ENCODE measurements at places on chromosomes 11 and 22.

DNA sequence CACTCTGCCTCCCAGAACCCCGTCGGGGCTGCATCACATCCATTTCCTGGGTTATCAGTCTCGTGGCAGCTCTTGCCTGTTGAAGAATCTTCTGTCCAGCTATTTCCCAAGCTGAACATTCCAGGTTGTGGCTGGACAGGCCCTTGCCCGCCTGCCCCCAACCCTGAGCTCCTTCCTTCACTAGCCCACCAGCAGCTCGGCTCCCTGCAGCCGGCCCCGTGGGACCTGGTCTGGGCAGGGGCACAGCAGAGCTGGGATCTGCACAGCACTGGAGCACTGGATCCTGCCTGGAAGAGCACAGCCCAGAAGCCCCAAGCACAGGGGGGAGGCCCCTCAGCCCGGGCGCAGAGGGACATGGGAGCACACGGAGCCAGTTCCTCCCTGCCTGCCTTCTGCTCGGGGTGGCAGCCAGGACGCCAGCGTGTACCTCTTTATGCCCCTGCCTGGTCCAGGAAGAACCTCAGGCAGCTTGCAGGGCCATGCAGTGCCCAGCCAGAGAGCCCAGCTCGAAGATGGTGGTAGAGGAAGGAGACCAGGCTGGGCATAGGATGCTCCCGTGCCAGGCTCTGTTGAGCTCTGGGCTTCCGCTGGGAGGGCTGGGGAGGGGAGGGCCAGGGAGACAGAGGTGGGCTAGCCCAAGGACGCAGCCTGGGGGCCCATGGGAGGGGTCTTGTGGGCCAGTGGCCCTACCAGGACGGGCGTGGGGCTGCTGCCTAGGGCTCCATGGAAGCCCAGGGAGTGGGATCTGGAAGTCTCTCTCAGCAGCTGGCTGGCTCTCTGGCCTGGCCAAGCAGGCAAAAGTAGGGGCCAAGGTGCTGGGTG lies 16.6 kb upstream of the GNB1L start:
- DNase-seq: no peak

DNA sequence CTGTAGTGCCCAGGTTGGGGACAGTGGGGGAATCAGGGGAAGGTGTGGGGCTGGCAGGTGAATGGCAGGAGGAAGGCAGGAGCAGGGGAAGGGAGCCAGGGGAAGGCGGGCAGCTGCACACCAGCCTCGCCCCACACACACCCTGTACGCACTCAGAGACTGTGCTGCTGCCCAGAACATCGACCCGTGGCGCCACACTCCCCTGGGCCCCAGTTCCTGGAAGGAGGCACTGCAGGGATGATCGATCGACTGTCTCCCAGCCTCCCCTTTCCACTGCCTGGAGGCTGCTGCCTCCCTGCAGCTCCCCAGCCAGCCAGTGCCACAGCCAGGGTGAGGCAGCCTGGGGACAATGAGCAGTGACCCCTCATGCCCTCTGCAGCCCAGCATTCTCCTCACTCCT lies 19.2 kb downstream of the PDE2A start:
- no peak for DNase-seq

DNA sequence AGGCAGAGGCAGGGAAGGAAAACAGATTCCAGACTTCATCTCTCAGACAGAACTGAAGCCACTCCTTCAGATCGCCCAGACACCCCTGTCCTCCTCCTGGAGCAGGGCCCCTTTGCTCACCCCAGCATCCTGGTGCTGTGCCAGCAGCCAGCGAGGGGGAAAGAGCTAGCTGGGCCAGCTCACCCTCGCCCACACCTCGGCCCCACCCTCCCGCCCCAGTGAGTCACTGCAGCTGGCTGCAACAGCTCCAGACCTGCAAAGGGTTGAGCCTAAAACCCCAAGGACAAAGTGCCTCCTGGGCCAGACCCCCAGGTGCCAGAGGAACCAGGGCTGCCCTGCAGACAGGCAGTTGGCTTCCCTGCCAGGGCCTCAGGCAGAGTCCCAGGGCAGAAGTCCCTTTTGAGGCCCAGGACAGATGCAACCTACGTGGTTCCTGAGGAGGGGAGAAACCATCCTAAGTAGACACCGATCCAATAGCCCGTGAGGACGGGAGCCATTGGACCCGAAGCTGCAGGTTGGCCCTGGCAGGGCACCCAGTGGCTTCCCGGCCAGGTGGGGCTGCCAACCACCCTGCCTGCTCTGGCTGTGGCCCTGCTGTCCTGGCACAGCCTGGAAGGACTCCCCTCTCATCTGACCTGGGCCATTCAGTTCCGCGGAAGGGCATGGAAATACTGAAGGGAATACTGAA lies 7.2 kb downstream of the AHNAK start:
- no peak for DNase-seq

DNA sequence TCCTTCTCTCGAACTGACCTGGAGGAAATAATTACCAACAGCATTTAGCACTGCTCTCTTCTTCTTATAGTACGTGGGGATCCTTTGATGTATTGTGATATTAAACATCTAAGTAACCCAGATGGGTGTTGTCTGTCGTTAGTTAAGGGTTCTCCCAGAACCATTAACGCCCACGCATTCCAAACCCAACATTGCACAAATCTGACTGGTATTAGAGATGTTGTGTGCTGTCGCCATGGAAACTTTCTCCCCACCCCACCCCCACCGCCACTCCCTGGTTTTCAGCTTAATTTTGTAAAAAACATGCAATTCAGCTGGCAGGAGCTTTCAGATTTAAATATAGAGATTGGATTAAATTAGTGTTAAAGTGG lies 1495.2 kb downstream of the TBC1D22A start:
- no peak for DNase-seq

DNA sequence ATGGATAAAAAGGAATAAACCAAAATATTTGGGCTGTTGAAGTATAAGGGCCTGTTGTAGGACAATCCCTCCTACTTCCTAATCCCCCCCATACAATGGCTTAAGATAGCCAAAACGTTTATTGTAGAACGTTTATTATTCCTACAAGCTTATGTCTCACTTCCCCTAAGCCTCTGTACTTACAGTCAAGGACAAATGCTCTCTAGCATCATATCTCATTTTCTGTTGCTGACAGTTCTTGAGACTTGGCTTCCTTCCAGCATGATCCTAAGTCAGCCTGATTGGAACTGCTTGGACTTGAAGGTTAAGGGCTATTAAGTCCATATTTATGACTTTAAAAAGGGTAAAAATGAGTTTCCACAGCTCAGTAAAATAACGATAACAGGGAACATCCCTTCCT lies 8.8 kb downstream of the MISFA start:
- DNase-seq: no peak

DNA sequence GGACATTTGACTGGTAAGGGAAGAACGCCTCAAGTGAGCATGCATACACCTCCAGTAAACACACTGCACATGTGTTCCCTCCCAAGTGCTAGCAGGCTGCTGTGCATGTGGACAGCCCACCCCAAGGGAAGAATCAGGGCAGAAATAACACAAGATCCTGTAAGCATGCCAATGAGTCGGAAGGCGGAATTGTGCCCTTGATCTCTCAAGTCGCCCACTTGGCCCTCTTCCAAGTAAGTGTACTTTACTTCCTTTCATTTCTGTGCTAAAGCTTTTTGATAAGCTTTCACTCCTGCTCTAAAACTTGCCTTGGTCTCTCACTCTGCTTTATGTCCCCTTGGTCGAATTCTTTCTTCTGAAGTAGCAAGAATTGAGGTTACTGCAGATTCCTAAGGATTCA lies 139.6 kb downstream of the TRPC6 start:
- no peak for DNase-seq

GRCh38 chr11:30203850-30204249 lies 27.0 kb upstream of the FSHB start:
- no peak for DNase-seq

DNA sequence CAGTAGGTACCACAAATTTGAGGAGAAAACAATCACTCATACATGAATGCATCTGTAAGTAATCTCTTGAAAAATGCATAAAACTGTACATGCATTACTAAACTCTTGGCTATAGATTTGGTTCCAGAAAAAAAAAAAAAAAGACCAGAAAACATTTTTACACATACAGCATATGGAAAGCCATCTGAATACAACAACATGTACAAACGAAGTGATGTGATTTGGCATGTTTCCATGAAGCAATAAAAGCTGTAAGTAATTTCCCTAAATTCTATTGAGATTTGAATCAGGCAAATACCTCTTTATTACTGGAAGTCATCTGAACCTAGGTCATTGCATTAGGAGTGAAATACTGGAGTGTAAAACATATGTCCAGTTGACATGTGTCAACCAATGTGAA lies 31.9 kb upstream of the ZC3H12C start:
- no peak for DNase-seq

- DNase-seq: no peak
Observed at GRCh38 chr11:130553306-130553705, 104.9 kb downstream of the ADAMTS15 start.

- no peak for DNase-seq
Observed at GRCh38 chr22:29948385-29948769, 65.4 kb downstream of the MTMR3 start.

DNA sequence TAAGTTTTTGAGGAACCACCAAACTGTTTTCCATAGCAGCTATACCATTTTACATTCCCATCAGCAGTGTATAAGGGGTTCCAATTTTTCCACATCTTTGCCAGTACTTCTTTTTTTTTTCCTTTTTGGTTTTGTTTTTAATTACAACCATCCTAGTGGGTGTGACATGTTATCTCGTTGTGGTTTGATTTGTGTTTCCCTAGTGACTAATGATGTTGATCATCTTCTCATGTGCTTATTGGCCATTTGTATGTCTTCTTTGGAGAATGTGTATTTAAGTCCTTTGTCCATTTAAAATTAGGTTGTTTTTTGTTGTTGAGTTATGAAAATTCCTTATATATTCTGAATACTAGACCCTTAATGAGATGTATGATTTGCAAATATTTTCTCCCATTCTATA lies 59.3 kb downstream of the STIM1 start:
- no peak for DNase-seq

DNA sequence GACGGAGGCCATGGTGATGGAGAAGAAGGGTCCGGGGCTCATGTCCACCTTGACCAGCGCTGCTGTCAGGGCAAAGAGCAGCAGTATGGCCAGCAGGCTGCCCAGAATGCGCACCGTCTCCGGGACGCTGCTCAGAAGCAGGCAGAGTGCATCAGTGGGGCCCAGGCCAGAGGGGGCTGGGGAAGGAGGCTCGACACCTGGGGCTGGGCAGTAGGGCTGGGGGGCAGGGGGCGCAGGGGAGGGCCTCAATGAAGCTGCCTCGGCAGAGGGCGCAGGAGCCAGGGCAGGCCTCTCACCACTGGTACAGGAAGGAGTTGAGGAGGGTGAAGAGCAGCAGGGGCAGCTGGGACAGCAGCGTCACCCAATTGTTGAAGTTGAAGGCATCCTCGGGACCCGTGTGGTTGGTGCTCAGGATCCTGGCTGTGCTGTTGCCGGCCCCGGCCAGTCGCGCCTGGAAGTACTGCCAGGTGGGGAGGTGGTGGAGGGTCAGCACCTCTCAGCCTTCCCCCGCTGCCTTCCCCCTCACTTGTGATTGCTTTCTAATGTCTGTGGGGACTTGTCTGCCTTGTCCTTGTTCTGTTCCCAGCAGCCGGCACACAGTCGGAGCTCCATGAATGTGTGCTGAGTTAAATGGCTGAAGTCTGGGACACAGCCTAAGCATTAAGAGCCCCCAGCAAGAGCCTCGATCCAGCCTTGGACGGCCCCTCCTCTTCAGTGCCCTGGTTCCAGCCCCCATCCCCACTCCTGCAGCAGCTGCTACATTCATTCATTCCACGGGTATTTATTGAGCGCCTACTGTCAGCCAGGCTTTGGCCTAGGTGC lies 2.3 kb downstream of the SLC29A2 start:
- no peak for DNase-seq

DNA sequence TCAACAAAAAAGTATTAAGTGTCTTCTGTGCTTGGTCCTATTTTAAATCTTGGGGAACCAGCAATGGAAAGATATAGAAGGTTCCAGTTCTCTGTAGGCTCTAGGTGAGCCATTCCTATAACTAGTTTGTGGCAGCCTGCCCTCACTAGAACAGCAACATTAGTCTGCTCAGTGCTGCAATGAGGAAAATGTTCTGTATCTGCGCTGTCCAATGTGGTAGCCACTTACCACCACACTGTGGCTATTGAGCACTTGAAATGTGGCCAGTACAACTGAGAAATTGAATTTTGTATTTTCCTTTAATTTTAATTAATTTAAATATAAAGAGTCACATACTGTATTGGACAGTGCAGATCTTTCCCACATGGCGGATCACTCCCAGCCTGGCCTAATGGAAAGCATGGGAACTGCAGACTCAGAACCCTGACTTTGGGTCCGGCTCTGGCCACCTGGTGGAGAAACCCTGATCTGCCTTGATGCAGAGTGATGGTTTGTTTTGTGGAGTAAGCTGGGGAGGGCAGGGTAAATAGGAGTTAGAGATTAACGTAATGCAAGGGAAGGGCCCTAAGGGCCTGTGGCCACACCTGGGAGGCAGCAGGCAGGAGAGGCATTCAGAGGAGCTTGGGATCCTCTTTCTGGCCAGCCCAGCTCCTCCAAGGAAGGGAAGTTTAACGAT lies 101.0 kb downstream of the ME3 start:
- DNase-seq: no peak

DNA sequence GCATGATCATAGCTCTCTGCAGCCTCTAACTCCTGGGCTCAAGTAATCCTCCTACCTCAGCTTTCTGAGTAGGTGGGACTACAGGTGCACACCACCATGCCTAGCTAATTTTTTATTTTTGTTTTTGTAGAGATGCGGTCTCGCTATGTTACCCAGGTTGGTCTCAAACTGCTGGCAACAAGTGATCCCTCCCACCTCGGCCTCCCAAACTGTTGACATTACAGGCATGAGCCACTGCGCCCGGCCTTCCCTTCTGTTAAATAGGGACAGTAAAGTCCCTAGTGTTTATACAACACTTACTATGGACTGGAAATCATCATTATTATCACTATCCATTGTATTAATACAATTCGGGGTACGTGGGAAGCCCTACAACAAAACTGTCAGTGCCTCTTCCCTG lies 12.6 kb downstream of the SELENOM start:
- DNase-seq: no peak

GRCh38 chr11:134742224-134742612 lies 330.2 kb upstream of the B3GAT1 start:
- DNase-seq: no peak

- no peak for DNase-seq
Observed at GRCh38 chr22:42905702-42906183, 48.7 kb upstream of the ARFGAP3 start.

GRCh38 chr11:47509077-47509536 lies 43.8 kb downstream of the CELF1 start:
- DNase-seq: no peak

- DNase-seq: no peak
Observed at GRCh38 chr11:82720267-82721065, 13.2 kb downstream of the FAM181B start.

- DNase-seq: no peak
Observed at GRCh38 chr11:57239348-57239747, 2.3 kb upstream of the APLNR start.

- no peak for DNase-seq
Observed at GRCh38 chr11:17777086-17777737, 42.6 kb downstream of the KCNC1 start.

GRCh38 chr11:84673753-84674152 lies 953.4 kb downstream of the DLG2 start:
- DNase-seq: no peak

GRCh38 chr11:120646206-120646605 lies 134.7 kb downstream of the GRIK4 start:
- no peak for DNase-seq

All from activated T-helper 1 cell treated with anti-CD3 and anti-CD28 coated beads, Interleukin-2, amount 50 U/mL, for 16 hours (primary cell).